Renal cortical epithelial cell (primary cell): ENCODE measurements at places on chromosomes 12 and 14.
A peak's percentile ranks its signal among the peaks of the same experiment; 100 is the strongest.

DNA sequence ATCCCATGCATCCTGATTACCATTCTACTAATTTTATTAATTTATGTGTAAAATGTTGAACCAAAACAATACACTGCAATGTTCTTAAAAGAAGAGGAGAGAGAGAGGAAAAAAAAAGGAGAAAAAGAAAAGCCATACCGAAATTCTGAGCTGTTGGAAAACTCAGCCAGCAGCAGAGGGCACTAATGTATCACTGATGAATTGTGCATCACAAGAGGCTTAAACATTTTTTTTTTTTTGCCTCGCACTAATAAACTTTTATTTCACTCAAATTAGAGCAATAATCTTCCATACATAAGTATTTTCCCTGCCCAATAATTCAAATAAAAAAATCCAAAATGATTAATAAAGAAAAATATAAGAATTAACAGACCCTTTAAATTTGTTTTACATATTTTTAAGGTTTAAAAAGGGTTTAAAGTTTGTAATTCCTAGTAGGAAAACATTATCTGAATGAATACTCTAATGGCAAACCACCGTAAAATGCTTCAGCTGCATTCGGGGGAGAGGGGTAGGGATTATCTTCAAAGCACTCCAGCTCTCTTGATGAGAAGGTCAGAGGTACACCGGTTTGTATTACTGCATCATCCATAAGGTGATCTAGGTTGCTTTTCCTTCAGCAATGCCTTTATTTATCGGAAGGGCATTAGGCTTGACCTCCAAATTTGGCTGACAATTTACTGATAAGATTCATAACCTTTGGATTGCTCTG is 41.9 kb downstream of the ATP23 start:
- peak; percentile 62 for DNase-seq

- no peak for DNase-seq
Observed at GRCh38 chr14:24801024-24801423, 167.0 kb upstream of the GZMB start.

- no peak for DNase-seq
Observed at GRCh38 chr12:10601860-10602259, 11.5 kb downstream of the MAGOHB start.

GRCh38 chr14:105065280-105066228 is at the start of gene GPR132:
Gene GPR132, minus strand, starts transcription at chr14:105065430. Its CDS starts 10,010 bp downstream, at chr14:105055420.
- peak; percentile 30 for DNase-seq

GRCh38 chr14:74468513-74468912 is 24.6 kb downstream of the NPC2 start:
- no peak for DNase-seq

DNA sequence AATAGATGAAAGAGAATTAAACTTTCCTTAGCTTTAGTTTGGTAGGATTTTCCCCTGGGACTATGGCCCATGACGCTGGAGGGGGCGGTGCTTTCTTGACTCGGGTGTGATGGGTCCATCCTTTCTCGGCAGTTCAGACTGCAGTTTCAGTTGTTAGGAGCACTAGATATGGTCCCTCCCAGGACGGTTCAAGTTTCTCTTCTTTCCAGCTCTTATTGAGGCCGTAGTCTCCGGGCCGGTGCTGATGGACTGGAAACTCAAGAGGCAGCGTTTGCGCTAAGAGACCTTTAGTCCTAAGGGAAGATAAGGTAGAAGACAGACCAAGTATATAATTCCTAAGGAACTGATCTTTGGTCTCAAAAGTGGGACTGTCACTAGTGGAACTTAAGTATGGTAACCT is 111.2 kb downstream of the RIN3 start:
- no peak for DNase-seq

DNA sequence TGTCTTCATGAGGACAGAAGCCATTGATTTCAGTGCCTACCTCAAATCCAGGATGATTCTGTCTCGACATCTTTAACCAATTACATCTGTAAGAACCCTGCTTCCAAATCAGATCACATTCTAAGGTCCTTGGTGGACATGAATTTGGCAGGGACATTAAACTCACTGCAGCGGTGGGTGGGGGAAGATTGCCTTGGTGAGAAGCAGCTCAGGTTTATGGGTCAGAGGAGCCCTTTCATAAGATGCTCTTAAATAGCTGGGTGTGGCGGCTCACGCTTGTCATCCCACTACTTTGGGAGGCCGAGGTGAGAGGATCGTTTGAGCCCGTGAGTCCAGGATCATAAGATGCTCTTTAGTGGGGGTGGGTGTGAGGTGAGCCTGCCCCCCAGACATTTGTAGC is 42.9 kb downstream of the ELK3 start:
- no peak for DNase-seq

DNA sequence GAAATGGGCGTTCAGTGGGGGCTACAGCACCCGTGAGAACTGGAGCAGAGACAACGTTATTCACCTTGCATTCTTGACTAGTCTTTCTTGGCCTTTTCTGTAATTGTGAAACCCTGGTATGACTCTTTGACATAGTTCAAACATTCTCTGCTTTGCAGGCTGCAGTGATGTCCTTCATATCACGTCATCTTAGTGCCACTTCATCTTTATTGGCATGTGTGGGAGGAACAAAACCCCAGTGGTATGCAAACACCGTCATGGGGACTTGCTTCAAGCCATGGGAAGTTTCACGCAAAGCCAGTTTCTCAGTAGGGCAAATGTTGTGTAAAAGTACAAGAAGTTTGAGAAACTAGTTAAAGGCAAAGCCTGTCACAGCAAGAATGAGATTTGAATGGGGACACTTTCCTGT is 20.2 kb upstream of the DUSP16 start:
- peak; percentile 76 for DNase-seq

DNA sequence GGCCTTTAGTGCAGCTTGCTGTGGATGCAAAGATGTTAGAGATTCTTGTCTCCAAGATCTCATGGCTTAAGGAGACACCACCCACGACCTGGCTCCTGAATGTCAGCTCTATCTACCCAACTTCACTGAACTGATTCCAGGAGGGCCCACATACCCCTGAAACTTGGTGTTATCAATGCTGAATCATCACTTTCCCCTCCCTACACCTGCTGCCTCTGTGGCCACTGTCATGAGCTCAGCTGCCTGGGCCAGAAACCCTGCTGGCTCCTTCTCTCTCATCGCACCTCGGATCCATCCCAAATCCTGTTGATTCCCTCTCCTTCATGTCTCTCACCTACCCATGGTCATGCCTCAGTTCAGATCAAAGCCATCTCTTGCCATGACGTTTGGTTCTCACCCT is 15.1 kb upstream of the LHX5 start:
- no peak for DNase-seq

- no peak for DNase-seq
Observed at GRCh38 chr14:100066962-100067361, 1.7 kb downstream of the EVL start.

- DNase-seq = peak; percentile 7
Observed at GRCh38 chr14:22403296-22403695, 185.7 kb downstream of the DAD1 start.

GRCh38 chr12:26327975-26328644 is 132.7 kb downstream of the SSPN start:
- DNase-seq = no peak

- no peak for DNase-seq
Observed at GRCh38 chr14:68634874-68635595, 157.8 kb downstream of the ZFP36L1 start.

DNA sequence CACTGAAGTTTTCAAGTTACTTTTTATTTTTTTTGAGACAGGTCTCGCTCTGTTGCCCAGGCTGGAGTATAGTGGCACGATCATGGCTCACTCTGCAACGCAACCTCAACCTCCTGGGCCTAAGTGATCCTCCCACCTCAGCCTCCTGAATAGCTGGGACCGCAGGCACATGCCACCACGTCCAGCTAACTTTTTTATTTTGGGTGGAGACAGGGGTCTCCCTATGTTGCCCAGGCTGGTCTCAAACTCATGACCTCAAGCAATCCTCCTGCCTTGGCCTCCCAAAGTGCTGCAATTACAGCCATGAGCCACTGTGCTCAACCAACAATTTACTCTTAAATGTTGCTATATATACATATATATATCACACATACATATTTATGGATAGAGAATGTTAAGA is 27.4 kb upstream of the LGALS3 start:
- no peak for DNase-seq
